ENCODE measurements at places on chromosomes 3 and 15.

DNA sequence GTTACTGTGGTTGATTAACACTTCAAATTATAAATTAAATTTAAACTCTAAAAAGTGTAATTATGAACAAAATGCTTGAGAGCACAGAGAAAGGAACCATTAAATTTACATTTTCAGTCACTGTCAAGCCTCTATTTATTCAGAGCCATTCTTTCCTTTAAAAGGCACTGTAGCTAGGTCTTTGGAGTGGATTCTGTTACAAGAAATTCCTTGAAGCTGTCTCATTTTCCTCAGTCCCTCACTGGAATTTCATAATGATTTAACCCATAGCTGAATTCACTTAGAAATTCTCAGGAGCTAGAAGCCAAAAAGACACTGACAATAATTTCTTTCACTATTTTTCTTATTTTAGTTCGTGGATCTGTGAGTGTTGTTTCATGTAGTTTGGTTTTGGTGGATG is 81.2 kb upstream of the TCF12 start:
- no peak for DNase-seq

- no peak for DNase-seq
These were observed 50.6 kb upstream of the SLC6A1 start for GRCh38 chr3:10941972-10942371.

DNA sequence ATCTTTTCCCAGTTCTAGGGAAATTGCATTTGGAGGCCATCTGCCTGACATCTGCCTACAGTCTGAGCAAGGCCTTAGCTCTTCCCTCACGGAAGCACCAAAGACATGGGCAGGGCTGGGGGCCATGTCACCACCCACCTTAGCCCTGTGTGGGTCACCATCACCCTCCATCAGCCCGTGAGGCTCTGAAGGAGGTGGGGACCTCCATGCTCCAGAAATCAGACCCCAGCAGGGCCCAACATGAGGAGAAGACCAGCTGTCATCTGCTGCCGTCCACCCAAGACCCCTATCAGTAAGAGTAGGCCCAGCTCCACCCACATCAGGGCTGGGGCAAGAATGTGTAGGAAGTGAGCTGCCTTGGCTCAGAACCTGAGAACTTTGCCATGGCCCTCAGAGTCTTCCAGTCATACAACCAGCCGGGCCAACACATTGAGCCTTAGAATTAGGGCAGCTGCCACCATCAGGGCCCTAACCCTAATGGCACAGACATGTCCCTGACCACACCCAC is 1.9 kb downstream of the TMIE start:
- DNase-seq: no peak

GRCh38 chr3:66567077-66567476 is 66.3 kb upstream of the LRIG1 start:
- DNase-seq: no peak

- DNase-seq: no peak
These were observed 75.1 kb downstream of the CD200 start for GRCh38 chr3:112407888-112408702.

- DNase-seq: no peak
These were observed 88.8 kb downstream of the DLG1 start for GRCh38 chr3:197209366-197210260.

GRCh38 chr3:62601238-62602070 is 228.1 kb upstream of the FEZF2 start:
- no peak for DNase-seq

DNA sequence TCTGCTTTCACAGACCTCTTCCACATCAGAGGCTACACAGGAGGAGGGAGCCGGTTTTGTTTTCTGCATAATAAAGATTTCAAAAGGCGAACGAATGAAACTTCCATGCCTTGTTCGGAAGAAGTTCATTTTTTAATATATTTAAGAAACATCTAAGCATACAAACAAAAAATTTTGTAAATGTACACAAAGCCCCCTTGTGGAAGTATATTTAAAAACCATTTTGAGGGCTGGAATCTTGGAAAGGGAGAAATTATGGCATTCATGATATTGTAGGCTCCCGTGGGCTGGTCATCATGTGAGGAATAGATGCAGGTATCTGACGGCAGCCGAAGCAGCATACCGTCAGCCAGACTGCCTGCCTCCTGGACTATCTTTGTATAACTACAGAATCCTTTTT is 90.4 kb downstream of the MECOM start:
- no peak for DNase-seq

GRCh38 chr3:97821287-97821773 is 481 bp upstream of the CRYBG3 start:
- no peak for DNase-seq

- no peak for DNase-seq
These were observed 118.6 kb upstream of the PRR20G start for GRCh38 chr3:127406309-127407025.

DNA sequence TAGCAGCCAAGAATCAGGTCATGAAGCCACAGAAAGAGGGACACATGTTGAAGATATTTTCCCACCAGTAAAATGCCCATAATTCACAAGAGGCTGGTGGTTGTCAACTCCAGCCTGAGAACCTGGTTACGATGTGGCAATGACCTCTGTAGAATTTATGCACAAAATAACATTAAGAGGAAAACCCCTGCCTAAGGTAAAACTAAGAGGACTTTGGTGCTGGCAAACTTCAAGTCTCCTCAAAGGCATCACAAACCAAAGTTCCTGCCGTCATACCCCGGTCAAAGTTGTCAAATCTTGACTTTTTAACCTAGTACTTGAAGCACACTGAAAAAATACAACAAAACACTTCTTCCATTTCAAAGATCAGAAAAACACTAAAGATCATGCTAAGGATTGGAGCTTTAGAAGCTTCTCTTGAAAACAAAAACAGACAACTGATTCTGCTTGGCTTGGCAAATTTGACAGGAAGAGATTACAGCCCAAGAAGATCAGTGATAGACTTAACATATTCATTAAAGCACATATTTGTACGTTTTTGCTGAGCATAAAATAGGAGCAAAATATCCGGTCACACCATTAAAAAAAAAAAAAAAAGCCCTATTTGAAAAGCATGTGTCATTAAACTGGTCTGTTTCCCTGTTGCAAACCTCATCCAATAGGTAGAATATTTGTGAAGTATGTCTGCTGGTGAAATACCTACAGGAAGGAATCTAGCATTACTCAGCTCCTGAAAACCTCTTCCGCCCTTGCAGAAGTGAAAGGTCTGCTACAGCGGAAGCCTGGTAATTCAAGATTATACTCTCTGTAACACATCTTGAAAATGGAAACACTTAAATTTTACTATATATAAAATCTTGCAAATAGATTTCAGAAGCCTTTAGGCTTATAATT is 22.8 kb downstream of the EIF4E3 start:
- DNase-seq: no peak

DNA sequence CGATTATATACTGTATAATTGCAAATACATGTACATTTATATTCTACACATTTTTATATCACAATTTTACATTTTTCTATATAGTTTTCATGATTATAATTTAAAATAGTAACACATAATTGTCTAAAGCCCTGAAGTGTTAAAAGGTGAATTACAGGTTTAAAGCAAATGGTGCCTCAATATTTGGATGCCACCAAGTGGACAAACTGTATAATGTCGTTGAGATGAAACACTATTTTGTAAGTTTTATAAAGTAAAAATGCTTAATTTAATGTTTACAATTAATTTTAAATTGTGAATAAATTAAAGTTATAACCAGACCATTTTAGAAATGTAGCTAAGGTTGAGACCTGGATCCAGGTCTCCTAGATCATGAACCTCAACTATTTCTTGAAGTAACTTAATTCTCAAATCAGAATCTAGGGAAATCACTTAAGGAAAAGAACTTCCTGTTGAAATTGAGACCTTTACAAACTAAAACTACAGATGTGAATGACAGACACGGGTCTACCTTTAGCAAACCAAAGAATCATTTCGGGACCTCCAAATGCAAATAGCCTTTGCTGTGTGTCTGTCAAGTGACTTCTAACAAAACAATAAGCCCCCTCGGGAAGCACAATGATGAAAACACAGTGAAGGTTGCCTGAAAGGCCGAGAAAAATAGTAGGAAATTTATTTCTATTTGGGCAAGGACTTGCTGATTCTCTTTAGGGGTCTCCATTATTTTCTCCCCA is 37.8 kb downstream of the EHHADH start:
- DNase-seq: no peak

Data from central memory CD8-positive, alpha-beta T cell (primary cell).